ENCODE measurements at places on chromosomes 2 and 18. TPM values are rescaled to one million over a fixed set of nuclear protein-coding genes. Genes with fewer than 3 reads are reported as not detected.

- peak; percentile 33 for DNase-seq
Observed at GRCh38 chr2:135226961-135227360, 174.9 kb downstream of the RAB3GAP1 start.

- DNase-seq: peak; percentile 1
Observed at GRCh38 chr2:118973542-118973951, 31.6 kb downstream of the MARCO start.

DNA sequence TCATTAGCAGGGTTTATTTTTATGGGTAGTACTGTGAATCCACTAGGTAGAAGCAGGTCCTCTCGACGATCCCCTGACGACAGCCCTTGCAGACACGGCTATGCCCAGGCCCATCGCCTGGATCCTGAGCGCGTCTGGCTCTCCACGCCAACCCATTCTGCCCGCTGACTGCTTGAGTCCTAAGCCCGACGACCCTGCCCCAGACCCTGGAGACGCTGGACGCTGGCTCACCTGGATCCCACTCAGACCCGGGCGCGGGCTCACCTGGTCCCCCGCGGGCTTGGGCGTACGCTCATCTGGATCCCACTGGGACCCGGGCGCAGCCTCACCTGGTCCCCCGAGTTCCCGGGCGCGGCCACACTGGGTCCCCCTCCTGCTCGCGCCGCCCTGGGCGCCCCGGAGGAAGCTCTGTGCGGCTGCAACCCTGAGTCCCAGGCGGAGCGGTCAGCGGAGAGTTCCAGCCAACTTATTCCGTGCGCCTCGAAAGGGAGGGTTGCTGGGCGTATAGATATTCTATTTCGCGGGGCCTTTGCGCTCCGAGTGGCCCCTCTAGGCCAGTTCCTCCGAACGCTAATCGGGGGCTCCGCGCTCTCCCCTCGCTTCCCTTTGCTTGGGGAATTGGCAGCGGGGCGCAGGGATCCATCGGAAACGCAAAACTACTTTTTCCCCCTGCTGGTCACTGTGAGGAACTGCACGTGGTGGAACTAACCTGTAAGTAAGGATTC, 22.4 kb upstream of the RMP24 start:
- peak; percentile 62 for DNase-seq

- peak; percentile 28 for DNase-seq
Observed at GRCh38 chr2:200306931-200307723, 634 bp downstream of the SPATS2L start.

DNA sequence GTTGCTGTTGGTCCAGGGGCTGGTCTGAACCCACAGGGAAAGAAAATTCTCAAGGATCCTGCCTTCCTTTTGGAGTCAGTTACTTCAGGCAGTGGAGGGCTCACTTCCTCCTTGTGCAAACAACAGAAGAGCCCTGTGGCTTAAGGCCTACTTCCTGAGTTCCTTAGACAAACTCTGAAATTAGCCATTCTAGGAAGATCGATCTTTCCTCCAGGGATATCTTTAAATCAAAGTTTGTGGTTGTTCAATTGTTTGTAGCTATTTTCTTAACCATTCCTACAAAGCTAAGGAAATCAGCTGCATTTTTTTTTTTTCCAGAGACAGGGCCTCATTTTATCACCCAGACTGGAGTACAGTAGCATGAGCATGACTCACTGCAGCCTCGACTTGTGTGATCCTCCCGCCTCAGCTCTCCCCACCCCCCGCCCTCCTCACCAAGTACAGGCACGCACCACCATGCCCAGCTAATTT, 156.0 kb downstream of the TANC1 start:
- peak; percentile 88 for DNase-seq

DNA sequence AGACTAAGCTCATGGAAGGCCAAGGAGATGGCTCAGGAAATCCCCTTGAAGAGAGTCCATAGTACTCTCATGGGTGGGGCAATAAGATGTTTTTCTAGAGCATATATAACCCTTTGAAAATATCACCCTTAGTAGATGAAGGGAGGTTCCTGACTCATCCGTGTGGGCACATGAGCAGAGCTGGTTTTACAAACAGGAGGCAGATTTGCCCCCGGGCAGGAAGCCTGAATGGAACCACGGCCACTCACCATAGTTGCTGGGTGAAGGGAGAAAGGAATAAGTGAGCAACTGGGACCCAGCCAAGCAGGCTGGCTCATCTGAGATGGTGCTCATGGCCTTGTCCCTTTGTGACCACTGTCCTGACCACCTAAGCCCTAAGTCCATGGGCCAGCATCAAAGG, 29.0 kb upstream of the MAPRE3 start:
- no peak for DNase-seq

- DNase-seq: no peak
Observed at GRCh38 chr18:58407649-58408407, 221.1 kb downstream of the ALPK2 start.

GRCh38 chr18:75053028-75053629, 155.8 kb downstream of the PTGR3 start:
- no peak for DNase-seq

DNA sequence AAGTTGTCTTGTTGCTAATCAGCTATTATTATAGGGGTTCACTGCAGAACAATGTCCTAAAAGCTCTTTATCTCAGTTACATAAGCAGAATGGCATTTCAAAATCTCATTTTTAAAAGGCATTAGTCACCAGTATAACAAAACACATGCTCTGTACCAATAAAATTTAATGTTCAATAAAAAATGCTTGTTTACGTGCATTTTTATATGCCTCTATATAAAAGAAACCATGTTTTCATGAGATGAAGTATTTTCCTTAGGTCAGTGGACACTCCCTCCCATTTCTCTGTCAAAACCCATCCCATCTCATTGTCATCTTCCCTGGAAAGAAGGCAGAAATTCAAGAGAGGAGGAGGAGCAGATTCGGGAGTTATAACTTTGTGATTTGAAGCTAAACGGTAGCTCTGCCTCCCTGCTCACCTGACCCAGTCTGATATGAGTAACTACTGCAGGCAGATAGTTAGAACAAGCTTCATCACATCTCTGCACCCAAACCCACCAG, 231.9 kb upstream of the SIX2 start:
- DNase-seq: peak; percentile 29

DNA sequence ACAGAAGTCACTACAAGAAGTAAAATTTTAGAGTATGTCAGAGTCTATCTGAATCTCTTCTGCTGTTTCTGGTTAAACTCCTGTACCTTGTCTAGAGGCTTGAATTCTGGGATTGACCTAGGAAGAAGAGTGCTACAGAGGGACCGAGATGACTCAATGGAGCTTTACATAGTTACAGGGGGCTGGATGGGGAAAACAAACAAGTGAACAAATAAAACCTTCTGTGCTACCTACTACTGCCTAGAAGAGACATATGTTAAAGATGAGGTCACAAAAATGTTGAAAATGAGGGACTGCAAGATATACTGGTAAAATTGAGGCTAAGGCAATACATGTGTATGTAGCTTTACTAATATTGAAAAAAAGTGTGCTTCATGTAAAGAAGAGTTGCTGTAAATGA, 265.4 kb upstream of the TFPI start:
- DNase-seq: no peak

- DNase-seq: no peak
Observed at GRCh38 chr2:42764096-42764495, at the start of gene OXER1. OXER1 (minus strand) TSS chr2:42764135; CDS start chr2:42764062, 73 bp downstream.

- no peak for DNase-seq
Observed at GRCh38 chr2:202157211-202157990, 81.0 kb downstream of the SUMO1 start.

DNA sequence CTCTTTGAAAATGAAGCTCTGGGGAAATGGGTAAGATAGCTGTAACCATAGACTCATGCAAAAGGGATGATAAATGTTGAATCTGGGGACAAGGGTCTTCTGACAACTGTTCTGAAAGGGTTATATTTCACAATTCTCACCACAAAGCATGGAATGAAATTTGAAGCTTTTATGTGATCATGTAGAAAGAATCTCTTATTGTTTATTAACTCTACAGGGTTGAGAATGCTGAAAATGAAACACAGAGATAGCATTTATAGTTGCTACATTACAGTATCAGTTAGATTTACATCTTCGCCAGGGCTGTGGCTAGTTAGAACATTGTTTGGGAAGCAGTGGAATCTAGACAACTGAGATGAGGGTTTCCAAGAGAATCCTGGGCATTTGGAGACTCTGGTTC, 97.4 kb upstream of the LHCGR start:
- peak; percentile 77 for DNase-seq

DNA sequence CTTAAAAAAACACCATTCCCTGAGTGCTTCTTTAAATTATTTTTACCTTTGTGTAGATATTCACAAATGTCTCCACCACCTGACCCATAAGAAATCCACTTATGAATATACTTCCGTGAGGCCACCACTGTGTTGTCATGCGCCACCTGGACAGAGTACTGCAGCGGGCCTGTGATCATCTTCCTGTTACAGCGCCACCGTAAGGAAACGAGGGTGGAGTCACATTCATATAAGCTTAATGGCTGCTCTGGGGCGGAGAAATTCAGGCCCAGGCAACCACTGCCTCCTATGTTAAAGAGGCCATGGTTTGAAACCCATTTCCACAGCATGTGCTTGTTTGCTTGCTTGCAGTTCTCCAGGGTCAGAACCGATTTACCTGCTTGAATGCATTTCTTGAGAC, 17.7 kb downstream of the PLA2R1 start:
- no peak for DNase-seq

- DNase-seq: no peak
Observed at GRCh38 chr2:36360063-36360462, 4.5 kb downstream of the CRIM1 start.

GRCh38 chr2:222074674-222075073, 224.1 kb downstream of the PAX3 start:
- DNase-seq: no peak

DNA sequence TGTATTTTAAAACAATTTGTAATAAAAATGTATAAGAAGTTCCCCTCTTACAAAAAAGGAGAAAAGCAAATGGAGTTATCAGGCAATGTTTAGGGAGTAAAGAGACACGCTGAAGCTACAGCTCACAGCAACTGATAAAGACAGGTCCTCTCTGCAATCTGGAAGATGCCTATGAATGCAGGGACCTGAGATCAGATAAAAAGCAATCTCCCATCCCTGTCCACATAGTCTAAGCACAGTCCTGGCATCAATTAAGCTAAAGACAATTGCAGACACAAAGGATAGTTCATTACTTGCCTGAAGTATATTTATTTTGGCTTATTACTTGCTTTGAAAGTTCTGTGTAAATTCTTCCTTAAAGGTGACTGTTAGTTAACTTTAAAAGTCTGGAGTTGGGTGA, 5.0 kb downstream of the EIF2AK3 start:
- DNase-seq: no peak

DNA sequence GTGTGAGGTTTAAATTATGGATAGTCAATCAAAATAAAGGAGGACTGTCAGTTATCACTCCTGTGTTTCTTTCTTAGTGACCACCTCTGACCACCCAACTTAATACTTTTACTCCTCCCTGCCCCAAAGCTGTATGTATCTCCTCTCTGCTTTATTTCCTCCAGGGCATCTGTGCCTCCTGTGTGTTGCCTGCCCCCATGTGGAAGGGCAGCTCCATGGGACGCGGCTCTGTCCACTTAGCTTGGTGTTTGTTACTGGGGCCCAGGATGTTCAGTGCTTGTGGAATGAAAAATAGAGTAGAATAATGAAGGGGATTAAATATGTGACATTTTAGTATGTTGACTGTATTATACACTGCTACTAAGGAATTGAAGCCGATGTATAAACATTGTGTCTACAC, 9.8 kb downstream of the ACP1 start:
- DNase-seq: no peak

DNA sequence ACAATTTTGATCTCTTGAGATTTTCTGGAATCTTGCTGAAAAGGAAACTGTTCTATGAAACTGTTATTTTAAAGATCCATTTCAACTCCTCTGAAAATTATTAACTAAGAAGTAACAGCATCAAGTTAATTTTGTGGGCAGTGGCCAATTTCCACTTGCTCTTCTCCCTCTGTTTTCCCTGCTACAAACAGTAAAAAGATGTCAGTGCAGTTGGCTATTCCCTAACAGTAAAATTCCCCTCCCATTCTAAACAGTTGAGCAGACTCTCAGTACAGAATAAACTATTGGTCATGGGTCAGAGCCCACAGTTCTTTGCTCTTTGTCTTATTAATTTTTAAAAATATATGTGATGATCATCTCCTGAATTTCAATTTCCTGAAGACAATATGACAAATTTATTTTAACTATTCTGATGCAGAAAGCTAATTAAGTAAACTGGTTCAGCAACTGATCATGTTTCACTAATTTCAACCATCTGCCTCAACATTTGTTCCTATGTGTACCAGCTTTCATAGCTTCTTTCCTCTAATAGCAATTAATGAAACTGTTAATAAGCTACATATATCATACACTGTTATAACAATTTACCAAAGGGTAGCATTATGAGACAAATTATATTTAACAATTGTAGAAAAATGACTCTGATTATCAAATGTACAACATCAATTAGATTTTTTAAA, 41.1 kb upstream of the GALNT5 start:
- no peak for DNase-seq

GRCh38 chr2:224608104-224608503, 22.9 kb upstream of the CUL3 start:
- DNase-seq: no peak

- DNase-seq: peak; percentile 42
Observed at GRCh38 chr2:43049836-43050801, 176.3 kb downstream of the ZFP36L2 start.

DNA sequence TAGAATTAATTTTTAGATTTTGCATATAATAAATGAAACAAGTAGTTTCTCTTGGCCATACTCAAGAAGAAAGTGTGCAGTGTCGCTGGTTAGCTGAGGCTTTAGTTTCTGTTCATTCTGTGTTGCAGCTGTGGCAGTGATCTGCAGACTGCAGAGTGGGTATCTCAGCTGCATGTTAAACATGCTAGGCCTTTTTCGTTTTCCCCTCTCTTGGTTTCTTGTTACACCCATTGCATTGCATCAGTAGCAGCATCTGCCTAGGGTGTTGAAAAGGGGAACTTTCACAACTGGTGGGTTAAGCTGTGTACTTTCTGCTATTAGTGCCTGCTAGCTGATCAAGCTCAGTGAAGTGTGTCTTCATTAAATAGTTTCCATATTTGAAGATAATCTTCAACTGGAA, 51.3 kb downstream of the ACSL3 start:
- DNase-seq: peak; percentile 88

DNA sequence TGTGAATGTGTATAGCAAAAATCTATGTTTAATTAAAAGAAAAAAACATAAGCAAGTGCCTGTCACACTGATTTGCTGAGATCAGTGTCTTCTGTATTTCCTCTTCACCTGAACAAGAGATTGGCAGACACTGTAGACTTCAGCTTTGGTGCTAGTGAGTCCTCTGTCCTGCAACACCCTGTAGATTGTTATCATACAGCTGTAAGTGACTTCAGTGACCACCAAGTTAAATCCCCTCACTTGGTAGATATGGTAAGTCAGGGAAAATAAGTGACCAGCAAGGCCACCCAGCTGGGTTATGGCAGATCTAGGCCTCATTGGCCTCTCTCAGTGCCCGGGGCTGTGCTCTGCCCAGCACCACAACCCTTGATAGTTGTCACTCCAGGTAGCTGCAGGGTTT, 119.7 kb upstream of the EML6 start:
- no peak for DNase-seq

Gene ABCG5
- total RNA-seq: not detected

Gene TEX44
- total RNA-seq: not detected

Gene MFSD2B
- 0.17 TPM for total RNA-seq

Gene MCFD2
- total RNA-seq: 151 TPM

Gene C1QL2
- total RNA-seq: not detected

Gene PCARE
- under 0.01 TPM for total RNA-seq

Gene MROH2A
- total RNA-seq: not detected

Gene ZAP70
- not detected for total RNA-seq

Gene IL36RN
- not detected for total RNA-seq
